Activated CD4-positive, alpha-beta T cell treated with anti-CD3 and anti-CD28 coated beads, Interleukin-2, Interleukin-4, amounts not matched to agents 100 ng/mL and 50 ng/mL, durations not matched to agents 16 hours and 8 hours (primary cell): ENCODE measurements at places on chromosomes 12 and 14.

- DNase-seq = no peak
These were observed 46.6 kb upstream of the BICDL1 start for GRCh38 chr12:119942386-119942785.

- no peak for DNase-seq
These were observed 63.8 kb downstream of the RAD52 start for GRCh38 chr12:885701-886100.

- no peak for DNase-seq
These were observed 38.3 kb downstream of the RPS6KA5 start for GRCh38 chr14:91021991-91022621.

GRCh38 chr12:52861511-52861910 lies 12.7 kb upstream of the KRT78 start:
- DNase-seq = no peak

GRCh38 chr14:94396628-94397225 lies 8.3 kb upstream of the SERPINA1 start:
- no peak for DNase-seq

DNA sequence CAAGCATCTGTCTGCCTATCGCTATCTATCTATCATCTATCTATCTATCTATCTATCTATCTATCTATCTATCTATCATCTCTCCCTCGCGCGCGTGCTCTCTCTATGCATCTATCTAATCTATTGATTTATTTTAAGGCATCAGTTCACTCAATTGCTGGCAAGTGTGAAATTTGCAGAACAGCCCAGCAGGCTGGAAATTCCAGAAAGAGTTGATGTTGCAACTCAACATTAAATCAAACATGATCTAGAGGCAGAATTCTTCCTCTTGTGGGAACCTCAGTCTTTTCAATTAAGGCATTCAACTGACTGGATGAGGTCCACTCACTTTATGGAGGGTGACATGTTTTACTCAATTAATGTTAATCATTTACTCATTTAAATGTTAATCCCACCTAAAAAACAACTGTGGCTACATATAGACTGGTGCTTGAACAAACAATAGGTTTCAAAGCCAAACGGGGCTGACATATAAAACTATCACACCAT lies 1210.8 kb downstream of the GALC start:
- DNase-seq = no peak

DNA sequence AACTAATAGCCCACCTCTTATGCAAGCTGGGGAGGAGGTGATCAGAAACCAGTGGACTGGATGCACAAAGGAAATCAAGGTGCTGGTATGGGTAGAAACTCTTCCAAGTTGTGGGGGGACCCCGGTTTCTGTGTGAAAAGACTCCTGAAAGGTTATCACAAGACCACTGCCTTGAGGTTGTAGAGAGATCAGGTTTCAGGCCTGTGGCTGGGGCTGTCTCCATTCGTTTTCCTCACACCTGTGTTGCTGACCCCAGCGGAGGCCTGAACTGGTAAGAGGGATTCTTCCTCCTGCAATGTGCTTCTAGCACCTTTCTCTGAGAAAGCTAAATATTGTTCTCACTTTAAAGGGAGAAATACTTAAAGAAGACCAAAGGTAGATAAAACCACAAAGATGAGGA lies 9.3 kb upstream of the OR4K5 start:
- no peak for DNase-seq

GRCh38 chr12:63668028-63668799 lies at the start of gene DPY19L2:
Gene DPY19L2, minus strand, starts transcription at chr12:63668493. Its CDS starts 100 bp downstream, at chr12:63668393.
- peak; percentile 55 for DNase-seq

- no peak for DNase-seq
These were observed 163.4 kb downstream of the SRGAP1 start for GRCh38 chr12:64007853-64008252.

DNA sequence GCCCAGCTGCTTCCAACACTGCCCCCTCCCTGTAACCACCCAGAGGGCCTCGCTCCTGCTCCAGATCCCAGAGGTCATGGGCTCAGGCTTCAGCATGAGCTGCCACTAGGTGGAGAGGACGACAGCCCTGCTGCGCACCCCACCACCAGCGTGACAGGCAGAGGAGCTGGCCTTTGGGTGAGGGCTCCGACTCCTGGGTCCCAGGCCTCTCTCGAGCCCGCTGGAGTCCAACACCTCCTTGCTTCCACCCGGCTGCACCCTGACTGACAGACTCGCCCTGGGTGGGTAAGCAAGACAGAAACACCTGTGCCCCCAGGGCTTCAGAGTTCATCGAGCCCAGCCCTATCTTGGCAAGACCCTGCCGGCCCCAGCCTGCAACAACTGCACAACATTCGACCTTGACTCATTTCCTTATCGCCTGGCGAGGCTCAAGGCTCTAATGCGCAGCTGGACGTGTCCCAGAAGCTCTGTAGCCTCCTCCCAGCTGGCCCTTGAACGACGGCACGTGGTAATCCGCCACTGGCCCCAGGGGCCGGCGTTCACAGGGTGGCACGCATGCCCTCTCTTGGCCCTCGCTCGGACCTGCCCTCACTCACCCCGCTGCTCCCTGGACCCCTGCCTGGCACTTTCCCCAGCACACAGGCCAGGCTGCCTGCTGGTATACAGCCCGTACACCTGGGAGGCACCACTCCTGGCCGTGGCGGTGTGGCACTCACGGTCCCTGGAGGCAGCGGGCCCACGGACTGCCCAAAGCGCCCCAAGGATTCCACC lies 28.0 kb downstream of the VPS37B start:
- no peak for DNase-seq

DNA sequence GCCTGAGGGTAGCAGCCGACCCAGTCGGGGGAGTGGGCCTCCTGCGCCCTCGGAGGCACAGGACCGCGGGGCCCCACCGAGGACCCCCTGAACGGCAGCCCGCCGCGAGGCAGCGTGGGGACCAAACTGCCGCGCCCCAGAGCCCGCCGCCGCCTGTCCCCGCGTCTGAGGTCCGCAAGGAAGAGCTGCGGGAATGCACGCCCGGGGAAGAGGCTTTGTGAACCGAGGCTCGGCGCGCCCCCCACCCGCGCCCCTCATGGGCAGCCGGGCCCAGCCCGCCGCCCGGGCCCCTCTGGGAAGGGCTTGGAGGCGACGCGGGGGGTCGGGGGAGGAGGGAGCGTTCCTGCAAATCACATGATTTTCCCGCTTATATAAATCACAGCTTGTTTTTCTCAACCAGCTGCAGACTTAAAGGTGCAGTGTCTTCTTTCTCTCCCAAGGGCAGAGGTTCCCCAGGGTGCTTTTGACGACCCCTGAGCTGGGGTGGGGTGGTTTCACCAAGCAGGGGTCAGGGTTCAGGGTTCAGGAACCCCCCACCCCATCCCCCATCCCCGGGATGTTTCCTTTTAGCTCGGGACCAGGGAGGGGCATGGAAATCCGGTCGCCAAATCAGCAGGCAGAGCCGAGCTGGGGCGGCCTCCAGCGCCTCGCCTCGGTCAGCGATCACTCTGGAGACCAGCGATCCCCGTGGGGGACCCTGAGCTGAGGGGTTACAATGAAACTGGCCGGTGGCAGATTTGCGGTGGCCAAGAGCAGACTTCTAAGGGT lies 44.7 kb upstream of the ATP23 start:
- DNase-seq = peak; percentile 13

GRCh38 chr12:111764120-111764821 lies 2.5 kb upstream of the ALDH2 start:
- no peak for DNase-seq

DNA sequence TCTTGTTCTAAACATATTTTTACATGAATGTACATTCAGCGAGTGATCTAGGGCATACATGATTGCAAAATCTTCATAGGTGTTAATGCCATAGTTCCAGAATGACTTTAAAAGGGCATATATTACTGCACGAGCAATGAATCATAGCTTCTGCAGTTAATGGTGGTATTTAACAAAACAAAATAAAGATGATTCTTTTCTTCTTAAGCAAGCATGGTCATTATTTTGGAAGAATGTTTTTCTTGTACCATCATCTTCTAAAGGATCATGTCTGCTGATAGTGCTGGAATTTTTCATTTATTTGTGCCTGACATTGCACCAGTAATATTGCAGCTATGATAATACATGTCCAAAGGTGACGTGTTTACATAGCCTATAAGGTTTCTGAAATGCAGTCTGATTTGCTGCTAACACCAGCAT lies 388.6 kb downstream of the CCDC91 start:
- DNase-seq = peak; percentile 32

- no peak for DNase-seq
These were observed 21.9 kb downstream of the MYRFL start for GRCh38 chr12:69846976-69847375.

DNA sequence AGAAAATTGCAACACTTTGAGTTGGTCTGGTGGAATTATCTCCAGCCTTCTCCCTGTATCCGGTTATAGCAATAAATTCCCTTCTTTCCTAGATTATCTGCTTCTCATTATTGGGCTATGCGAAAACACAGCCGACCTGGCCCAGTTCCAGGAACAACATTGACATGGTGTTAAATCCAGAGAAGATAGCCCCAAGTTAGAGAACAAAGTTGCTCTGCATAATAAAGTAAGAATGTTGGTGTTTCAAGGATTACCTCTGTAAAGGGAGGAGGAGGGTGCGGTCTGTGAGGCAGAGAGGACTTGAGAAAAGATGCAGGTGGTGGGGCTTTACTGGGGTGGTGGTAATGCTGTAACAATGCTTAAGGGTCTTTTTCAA lies 12.1 kb downstream of the TCL1A start:
- DNase-seq = no peak

DNA sequence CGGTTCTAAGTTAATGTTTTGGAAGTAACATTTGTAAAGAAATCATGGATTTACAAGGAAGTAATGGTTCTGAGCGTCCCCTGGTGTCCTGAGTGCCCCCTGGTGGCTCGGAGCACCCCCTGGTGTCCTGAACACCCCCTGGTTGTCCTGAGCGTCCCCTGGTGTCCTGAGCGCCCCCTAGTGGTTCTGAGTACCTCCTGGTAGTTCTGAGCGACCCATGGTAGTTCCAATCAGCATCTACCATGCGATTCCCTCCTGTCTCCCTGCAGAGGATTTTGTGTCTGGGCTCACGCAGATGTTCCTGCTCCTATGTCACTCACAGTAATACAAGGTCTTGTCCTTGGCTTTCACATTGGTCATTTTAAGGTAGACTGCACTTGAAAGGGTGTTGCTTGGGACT lies 1352.9 kb downstream of the TMEM121 start:
- peak; percentile 75 for DNase-seq

- DNase-seq = no peak
These were observed 8.4 kb downstream of the NCKAP5L start for GRCh38 chr12:49819786-49820185.

DNA sequence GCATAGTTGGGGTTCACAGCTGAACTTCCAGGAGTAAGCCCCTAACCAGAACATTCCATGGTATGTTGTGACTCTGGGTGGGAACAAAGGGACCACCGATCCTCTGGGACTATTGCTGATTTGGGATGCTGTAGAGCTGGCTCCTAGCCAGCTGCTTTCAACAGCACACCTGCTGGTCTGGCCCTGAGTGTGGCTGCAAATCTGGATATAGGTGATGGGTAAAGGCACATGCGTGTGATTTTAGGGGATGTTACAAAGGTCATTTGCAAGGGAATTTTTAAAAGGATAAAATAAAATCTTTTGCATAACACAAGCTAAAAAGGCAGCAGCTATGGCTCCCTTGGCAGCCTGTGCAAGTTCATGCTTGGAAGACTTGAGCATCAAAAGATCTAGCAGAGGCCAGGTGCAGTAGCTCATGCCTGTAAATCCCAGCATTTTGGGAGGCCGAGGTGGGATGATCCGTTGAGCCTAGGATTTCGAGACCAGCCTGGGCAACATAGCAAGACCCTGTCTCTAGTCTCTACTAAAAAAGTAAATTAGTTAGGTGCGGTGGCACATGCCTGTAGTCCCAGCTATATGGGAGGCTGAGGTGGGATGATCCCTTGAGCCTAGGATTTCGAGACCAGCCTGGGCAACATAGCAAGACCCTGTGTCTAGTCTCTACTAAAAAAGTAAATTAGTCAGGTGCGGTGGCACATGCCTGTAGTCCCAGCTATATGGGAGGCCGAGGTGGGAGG lies 1.6 kb downstream of the ALDH2 start:
- no peak for DNase-seq

- DNase-seq = peak; percentile 91
These were observed 67.1 kb downstream of the RNF34 start for GRCh38 chr12:121466794-121467637.

- no peak for DNase-seq
These were observed 147.5 kb upstream of the AVPR1A start for GRCh38 chr12:63298386-63298930.

DNA sequence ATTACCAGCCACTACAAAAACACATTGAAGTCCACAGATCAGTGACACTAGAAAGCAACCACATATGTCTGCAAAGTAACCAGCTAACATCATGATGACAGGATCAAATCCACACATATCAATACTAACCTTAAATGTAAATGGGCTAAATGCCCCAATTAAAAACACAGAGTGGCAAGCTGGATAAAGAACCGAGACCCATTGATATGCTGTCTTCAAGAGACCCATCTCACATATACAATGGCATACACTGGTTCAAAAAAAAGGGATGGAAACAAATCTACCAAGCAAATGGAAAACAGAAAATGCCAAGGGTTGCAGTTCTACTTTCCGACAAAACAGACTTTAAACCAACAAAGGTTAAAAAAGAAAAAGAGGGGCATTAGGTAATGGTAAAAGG lies 307.7 kb downstream of the GPHN start:
- DNase-seq = no peak
